ENCODE measurements at places on chromosomes 2 and 18. TPM values are rescaled to one million over a fixed set of nuclear protein-coding genes. Genes with fewer than 3 reads are reported as not detected.

Gene SPATS2L
- 110 TPM for total RNA-seq

Gene CACNB4
- 2.3 TPM for total RNA-seq

Gene GPD2
- total RNA-seq = 43.3 TPM

Gene GALNT13
- total RNA-seq = 8.3 TPM

Gene HOXD8
- not detected for total RNA-seq

Gene VWC2L
- not detected for total RNA-seq

Gene PLA2R1
- 1.7 TPM for total RNA-seq

Gene NGEF
- total RNA-seq = 0.71 TPM

Gene COLEC12
- 0.55 TPM for total RNA-seq

Gene COL3A1
- 30.4 TPM for total RNA-seq

Gene ALK
- not detected for total RNA-seq

Gene OXER1
- 4.3 TPM for total RNA-seq

Gene IL36A
- total RNA-seq = not detected

Gene SGPP2
- 19.8 TPM for total RNA-seq

Gene DSG2
- 119 TPM for total RNA-seq

Gene PAIP2B
- total RNA-seq = 23.9 TPM

Gene REG3A
- total RNA-seq = not detected

Gene RAD51AP2
- total RNA-seq = 0.07 TPM

Gene PLGLB2
- total RNA-seq = 8.3 TPM

Gene IL1F10
- not detected for total RNA-seq

Gene PAX3
- not detected for total RNA-seq

Gene ATL2
- total RNA-seq = 56.0 TPM

Gene LOXHD1
- 0.33 TPM for total RNA-seq

Gene MC4R
- total RNA-seq = not detected

Data from progenitor cell of endocrine pancreas (in vitro differentiated cells).